Activated T-helper 1 cell treated with Interleukin-2 at 50 U/mL for 16 hours (primary cell): ENCODE measurements at places on chromosomes 5 and 9.
A peak's percentile ranks its signal among the peaks of the same experiment; 100 is the strongest.

GRCh38 chr5:116424951-116425350 is 149.7 kb downstream of the SEMA6A start:
- no peak for DNase-seq

GRCh38 chr5:129460936-129461710 is 1.0 kb downstream of the ADAMTS19 start:
- no peak for DNase-seq

DNA sequence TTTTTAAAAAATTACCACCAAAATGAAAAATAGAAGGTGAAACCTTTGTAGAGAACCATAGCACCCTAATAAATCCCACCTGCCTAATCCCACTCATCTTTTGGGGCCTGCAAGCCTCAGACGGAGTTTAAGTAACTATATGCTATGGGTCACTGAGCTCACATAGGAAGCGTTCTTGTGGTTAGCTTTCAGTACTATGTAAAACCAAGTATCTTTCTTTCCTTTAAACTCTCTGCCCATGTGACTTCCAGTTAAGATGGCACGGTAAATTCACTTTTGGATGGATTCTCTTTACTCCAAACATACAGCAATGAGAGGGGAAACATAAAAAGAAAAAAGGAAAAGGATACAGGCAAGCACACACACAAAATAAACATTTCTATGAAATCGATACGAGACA is 50.9 kb downstream of the FANCC start:
- DNase-seq: no peak

GRCh38 chr5:68406767-68407241 is 191.2 kb downstream of the PIK3R1 start:
- no peak for DNase-seq

DNA sequence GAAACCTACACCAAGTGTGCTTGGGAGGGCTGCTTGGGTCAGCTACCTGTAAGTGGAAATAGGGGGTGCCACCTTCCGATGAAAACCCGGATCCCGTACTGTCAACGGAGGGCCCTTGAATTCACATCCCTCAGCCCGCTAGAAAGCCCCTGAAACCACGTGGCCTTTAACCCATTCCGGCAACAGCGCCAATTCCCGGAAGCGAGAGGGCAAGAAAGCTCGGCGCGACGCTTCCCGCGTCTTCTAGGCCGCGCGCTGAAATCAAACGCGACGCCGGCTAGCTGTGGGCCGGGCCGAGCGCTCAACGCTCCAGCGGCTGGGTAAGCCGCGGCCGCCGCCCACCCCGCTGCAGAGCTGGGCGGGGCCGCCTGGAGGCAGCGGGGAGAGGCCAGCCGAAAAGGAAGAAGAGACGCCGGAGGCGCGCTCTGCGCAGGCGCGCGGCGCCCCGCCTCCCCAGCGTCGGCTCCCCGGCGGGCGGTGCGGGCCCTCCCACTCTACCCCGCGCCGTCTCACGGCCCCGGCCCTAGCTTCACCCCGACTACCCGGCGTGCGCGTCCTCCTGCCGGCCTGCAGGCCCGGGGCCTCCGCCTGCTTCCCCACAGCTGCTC is at the start of gene KIF2A:
Gene KIF2A, plus strand, starts transcription at position 492 of the 608 bp plus-strand sequence. CDS start 267 bp downstream, outside the sequence.
- peak; percentile 91 for DNase-seq
